ENCODE measurements at places on chromosomes 2 and 18.

GRCh38 chr2:53202063-53202462 is 565.5 kb upstream of the CHAC2 start:
- peak; percentile 68 for ATAC-seq

DNA sequence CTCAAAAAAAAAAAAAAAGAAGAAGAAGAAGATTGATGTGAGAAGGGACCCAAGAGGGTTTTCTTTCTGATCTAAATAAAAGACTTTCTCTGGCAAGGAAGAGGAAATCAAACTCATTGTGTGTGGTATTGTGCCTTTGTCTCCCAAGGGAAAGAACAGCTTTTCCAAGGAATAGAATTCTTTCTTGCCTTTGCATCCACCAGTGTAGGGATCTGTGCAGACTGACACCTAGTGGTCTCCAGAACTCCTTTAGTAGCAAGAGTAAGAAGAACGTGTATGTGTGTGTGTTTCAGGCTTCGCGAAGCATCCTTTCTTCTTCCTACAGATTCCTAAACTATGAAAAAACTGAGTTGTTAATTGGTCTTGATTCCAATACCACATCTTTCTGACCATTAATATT is 33.5 kb upstream of the CRIM1 start:
- ATAC-seq, result no peak

DNA sequence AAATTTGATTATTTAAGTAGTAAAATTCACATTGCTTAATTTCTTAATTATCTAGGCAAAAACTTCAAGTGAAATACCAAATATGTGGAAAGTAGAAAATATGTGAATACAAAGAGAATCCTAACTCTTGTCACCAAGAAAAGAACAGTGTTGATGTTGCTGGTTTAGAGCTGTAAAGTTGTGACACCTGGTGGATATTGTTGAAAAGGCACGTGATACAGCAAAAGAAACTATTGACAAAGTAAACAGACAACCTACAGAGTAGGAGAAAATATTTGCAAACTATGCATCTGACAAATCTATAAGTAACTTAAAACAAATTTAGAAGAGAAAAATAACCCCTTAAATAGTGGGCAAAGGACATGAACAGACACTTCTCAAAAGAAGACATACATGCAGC is 25.6 kb upstream of the ZC3H15 start:
- ATAC-seq, result no peak

GRCh38 chr2:187877391-187877790 is 323.2 kb upstream of the TFPI start:
- no peak for ATAC-seq

DNA sequence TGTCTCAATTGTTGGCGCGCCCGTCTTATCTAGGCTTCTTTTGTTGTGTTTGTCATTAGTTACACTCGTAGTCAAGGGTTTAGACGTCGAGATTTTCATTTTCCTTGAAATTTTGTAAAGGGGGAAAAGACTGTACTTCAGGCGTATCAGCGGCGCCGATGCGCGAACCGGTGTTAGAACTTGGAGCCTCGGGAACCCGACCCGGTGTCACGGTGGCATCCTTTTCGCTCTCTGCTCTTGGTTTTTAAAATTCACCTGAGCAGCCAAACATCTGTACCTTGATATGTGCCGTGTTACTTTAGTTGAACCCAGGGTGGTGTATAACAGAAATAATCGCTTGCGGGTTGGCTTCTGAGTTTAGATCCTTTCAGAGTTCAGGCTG is 643 bp downstream of the RMC1 start:
- no peak for ATAC-seq

DNA sequence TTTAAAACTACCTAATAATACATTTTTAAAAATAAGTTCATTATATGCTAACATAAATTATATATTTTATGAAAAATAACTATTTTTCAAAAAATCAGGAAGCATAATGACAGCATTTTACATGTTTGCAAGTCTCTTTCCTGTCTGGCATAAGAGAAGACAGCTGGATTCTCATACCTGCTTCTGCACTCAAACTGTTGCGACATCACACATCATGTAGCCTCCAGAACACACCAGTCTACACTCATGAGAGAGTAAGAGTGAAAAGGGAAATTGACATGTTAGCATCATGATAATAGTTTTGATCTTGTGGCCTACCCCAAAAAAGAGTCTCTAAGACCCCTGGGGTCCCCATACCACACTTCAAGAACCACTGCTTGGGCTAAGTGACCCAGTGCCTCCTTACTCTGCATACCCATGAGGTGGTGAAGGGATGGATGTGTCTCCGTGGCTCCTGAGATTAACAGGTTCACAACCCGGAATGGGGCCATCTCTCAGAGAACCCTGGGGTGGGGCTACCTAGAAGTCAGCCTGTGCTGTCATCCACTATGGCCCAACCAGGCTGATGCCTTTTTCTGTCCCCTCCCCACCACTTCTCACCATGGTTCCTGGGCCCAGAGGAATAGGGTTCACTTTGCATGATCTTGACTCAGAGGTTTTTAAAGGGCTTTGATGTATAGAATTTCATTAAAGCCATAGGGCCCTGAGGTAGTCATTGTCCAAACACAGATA is 102.6 kb upstream of the DAPL1 start:
- ATAC-seq, result no peak

DNA sequence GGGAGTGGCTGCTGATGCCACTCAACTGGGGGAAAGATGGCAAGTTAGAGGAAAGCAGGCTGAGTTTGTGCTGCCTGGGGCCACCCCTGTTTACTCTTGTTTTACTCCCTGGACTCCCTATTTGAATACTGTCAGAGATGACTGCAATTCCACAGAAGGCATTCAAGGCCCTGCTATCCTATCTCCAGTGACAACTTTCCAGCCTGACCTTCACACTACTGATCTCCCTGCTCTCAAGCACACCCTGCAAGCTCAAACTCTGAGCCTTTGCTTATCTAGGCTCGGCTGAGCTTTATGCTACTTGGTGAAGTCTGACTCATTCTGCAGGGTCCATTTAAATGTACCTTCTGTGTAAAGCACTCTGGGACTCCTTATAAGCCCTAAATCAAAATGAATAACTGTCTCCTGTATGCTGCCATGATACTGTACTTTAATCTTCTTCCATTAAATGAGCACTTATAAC is 39.3 kb upstream of the DSG1 start:
- no peak for ATAC-seq

GRCh38 chr2:160388464-160389263 is 104.9 kb downstream of the RBMS1 start:
- ATAC-seq, result peak; percentile 31

- ATAC-seq, result no peak
Observed at GRCh38 chr18:2969695-2970094, 43.2 kb downstream of the LPIN2 start.

DNA sequence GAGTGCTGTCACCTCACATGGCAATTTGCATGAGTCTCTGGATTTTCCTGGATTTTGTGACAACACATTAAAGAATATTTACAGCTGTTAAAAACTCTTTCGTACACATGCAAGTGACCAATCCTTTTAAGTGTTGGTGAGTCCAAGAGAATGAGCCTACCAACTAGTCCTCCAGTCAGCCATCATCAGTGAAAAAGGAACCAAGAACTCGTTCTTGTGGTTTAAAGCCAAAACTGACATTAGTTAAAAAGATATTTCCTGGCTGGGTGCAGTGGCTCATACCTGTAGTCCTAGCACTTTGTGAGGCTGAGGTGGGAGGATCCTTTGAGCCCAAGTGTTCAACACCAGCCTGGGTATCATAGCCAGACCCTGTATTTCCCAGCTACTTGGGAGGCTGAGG is 215.4 kb upstream of the ITGA4 start:
- no peak for ATAC-seq

DNA sequence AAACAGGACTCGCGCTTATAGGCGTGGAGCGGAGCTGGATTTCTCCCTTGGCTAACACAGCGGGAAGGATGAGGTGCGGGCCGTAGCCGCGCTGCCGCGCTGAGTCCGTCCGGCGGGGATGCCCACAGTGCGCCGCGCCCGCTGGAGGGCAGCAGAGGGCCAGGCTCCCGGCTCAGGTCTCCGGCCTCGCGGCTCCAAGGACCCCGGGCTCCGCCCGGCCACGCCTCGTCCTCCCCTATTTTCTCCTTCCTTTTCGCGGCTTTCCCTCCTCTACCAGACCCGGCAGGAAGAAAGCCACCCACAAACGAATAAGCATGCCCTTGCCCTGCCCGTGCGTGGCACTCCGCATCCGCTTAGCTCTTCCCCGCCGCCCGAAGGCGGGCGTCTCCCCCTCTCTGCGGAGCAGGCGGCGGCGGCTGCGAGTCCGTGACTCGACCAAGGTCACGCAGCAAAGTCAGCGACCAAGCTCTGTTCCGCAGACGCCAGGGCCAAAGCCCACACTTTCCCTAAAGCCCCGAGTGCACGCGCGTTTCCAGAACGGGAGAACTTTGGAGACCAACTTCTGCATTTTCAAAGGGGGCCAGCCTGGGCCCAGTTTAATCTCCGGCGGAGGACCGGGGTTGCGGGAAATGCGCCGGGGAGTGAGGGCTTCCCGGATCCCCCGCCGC is 48.5 kb downstream of the KCNIP3 start:
- ATAC-seq, result peak; percentile 93

DNA sequence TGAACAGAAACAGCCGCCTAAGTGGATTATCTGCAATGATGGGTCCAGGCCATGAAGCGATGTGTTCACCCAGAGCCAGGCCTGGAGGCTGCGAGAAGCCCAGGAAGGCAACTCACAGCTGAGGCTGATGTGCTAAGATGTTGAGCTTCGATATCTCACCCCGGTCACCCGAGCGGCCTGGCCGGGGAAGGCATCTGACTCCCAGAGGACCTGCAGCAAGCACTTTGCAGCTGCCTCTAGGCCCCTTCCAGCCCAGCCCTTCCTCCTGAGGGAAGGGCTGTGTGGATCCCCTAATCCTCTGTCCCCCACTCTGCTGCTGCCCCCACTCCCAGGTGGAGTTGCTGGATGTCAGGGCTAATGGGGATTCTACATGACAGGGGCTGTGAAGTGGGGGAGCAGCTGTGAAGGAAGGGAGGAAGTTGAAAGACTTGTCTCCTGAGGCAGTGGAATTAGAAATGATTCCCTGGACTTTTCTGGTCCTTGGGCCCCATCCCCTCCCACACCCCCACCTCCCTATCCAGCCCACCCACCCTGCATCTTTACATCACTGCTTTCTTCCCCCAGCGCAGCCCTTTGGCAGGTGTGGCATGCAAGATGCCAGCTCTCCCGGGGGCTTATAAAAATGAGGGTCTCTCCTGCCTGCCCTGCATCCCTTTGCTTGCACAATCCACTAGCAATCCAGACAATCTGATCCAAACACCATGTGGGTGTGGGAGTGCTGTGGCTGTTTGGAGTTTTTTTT is 4.3 kb downstream of the ATP6V1B1 start:
- no peak for ATAC-seq

GRCh38 chr18:68172842-68173549 is 541.9 kb downstream of the TMX3 start:
- ATAC-seq, result no peak

- no peak for ATAC-seq
Observed at GRCh38 chr2:114089636-114090319, 199.9 kb downstream of the ACTR3 start.

DNA sequence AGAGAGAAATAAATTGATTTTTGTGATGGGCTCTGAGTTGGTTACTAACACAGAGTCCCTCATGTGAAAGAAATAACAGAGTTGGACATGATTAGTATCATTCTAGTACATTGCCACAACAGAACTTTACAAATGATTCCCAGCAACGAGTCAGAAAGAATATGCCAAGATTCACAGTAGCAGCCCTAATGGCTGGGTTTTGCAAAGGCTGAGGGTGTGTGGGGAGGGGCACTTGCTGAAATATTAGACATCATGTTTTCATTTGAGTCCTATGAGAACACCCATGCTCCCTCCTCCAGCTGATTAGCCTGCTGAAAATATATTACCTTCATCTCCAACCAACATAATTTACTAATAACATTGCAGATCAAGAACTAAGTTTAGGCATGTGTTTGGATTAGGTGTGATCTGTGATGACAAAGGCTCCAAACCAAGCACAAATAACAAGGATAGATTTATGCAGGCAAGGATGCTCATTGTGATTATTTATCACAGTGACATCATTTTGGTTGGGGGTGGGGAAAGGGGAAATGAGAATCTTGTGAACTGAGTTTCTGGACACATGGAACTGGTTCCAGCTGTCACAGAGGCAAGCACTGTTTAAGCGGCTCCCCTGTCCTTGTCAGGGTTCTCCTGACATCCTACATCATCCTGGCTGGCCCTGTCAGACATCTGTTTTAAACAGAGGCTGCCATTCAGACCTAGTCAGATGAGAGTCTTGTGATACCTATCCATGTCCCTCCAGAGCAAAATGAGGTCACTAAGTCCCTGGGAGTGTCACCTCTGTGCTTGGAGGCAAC is 205.8 kb upstream of the NCKAP5 start:
- ATAC-seq, result peak; percentile 83

GRCh38 chr18:79586436-79587225 is 93.0 kb upstream of the CTDP1 start:
- ATAC-seq, result no peak

DNA sequence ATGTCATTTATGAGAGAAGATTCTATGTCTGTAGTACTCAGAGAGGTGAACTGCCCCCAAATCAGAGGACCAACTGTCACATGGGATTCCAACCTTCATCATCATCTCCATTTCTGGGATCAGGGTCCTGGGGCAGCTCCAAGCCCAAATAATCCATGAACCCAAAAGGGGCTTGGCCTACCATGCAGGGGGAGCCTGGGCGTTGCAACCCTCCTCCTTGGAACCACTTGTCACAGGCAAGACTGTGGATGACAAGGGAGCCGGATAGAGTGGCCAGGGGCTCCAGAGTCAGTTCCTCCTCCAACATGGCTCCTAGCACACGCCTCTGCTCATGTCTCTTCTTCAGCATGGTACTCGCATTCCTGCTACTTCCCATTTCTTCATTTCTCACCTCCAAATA is 7.9 kb downstream of the CTLA4 start:
- no peak for ATAC-seq

DNA sequence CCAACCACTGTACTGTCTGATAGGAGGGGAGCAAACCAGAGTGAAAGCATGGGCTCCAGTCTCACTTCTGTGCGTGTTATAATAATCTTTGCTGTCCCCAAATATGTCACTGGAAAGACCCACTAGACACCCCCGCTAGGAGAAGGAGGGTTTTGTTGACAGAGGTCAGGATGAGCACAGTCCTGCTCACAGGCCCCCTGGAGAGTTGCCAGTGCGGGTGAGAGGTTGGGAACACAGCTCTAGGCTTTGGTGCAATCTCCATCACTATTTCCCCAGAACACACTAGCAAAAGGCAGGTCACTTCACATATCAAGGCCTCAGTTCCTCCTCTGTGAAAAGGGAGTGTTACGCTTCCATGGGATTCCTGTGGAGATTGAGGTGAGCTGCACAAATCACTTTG is 9.7 kb downstream of the XDH start:
- no peak for ATAC-seq
